ENCODE measurements at places on chromosomes 2 and 18.

GRCh38 chr2:61419129-61419528, 51.8 kb downstream of the USP34 start:
- no peak for DNase-seq

GRCh38 chr2:199847181-199847864, 3.7 kb downstream of the FTCDNL1 start:
- DNase-seq = no peak

- peak; percentile 83 for DNase-seq
Observed at GRCh38 chr2:23803264-23803964, 123.5 kb downstream of the ATAD2B start.

DNA sequence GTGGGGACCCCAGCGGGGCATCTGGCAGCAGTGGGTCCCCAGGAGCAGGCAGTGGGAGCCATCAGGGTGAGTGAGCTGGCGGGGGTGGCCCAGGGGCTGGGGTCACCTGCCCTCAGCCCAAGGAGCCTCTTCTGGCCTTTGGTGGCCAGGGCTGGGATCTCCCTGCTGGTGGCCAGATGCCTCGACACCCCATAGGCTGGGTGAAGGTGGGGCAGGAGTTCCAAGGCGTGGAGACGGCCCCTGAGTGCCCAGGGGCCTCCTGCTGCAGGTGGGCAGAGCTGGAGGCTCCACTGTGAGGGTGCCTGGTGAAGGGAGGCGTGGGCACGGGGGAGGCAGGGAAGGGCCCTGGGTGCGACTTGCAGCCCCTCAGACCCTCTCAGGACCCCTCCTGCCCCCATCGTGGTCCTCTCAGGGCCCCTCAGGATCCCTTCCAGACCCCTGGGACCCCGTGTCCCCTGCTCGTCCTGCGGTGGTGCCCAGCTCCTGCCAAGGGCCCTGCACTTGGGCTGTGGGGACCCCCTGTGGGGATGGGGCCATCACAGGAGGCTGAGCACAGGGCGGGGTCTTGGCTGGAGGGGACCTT, 5.0 kb upstream of the GPR35 start:
- DNase-seq = no peak

DNA sequence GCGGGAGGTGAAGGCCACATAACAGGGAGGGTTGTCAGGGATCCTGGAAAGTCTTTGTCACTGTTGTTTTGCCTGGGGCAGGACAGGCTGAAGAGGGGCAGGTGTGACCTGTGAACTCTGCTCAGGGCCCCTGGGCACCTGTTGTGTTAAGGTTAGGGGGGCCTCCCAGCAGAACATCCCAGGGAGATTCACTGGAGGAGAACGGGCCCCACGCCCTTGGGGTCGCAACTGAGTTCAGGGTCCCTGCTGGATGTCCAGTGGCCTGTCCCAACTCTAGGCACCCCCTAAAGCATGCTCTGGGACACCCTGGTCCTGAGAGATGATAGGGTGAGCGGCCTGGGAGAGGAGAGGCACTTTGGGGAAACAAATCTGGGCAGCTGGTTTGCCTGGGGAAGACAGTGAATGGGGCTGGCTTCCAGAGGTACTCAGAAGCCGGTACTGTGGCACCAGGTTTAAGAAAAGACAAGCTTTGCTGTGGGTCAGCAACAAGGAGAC, 22.9 kb downstream of the GPR35 start:
- no peak for DNase-seq

- DNase-seq = no peak
Observed at GRCh38 chr18:32373505-32373904, 97.2 kb downstream of the GAREM1 start.

GRCh38 chr2:112198780-112199179, 56.1 kb downstream of the ZC3H8 start:
- no peak for DNase-seq

DNA sequence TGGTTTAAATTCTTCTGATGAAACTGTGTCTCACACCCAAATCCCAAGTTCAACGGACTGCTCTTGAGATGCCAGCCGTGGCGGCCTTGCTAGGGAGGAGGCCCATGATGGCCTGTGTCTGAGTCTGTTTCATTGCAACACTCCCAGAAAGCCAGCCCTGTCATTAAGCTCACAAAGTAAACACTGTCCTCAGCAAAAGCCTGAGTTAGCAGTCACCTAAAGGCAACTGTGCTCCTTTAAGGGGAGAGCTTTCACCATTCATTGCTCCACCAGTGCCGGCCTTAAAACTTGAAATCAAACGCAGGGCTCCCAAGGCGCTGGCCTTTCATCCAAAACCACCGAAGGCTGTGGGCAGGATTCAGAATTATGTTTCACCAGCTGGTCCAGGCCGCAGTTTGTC, 42.5 kb upstream of the PPP1CB start:
- peak; percentile 28 for DNase-seq

DNA sequence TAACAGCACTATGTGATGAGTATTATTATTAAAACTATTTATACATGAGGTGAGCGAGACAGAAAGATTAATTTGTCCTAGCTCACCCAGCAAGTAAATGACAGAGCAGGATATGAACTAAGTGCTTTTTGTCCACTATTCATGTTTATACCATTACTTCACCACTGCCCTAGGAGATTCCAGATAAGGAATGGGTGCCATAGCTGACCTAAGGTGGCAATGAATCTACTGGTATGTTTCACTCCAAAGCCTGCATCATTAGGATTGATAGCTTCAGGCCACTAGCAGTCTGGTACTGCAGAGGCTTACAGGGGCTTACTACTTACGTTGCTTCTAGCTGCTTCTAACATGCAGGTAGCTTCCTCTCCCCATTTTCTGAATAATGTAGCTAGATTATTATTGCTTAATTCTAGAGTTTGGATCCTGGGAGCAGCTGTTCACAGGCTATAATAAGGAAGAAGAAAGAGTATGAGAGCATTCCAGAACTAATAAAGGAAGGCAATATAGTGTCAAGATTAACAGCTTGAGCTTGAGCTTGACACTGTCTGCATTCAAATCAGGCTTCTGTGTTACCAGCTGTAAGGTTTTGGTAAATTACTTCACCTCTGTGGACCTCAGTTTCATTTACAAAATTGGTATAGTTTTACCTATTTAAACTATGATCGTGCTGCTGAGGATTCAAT, 153.7 kb downstream of the GALNT3 start:
- DNase-seq = no peak

GRCh38 chr18:1011349-1011748, 106.7 kb downstream of the ADCYAP1 start:
- peak; percentile 43 for DNase-seq

GRCh38 chr2:10350761-10351160, 48.1 kb downstream of the HPCAL1 start:
- no peak for DNase-seq

DNA sequence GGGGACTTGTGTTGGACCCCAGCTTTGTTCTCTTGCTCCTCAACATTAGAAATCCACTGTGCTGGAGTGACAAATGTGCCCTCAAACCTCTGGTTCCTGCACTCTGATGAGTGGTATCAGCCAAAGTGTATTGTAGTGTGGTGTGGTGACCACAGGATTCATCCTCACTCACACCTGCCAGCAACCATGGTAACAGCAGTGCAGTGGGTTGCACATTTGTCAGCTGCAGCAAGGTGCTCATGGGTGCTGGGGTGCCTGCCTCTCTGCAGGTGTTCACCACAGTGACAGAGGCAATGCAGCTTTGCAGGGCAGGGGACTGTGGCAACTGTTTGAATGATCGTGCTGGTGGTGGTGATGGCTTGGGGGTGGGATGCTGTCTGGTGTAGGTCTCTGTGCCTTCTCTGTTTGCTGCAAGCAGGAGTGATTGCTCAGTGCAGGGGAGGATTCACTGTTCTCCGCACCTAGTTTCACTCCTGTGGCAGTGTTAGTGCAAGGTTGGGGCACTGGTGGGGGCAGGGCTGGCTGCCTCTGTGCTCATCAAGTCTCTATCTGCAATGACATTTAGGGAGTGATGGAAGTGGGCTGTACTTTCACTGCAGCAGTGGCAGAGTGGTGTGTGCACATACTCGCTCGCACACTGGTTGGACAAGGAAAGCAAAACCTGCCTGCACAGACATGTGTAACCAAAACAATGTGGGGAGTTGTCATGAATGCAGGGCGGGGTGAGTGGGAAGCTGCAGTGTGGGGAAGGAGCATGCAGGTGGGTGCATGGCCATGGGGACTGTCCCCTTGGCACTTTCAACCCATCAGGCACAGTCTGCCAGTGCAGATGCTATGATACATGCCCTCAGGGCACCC, 301.1 kb downstream of the PIK3C3 start:
- no peak for DNase-seq

DNA sequence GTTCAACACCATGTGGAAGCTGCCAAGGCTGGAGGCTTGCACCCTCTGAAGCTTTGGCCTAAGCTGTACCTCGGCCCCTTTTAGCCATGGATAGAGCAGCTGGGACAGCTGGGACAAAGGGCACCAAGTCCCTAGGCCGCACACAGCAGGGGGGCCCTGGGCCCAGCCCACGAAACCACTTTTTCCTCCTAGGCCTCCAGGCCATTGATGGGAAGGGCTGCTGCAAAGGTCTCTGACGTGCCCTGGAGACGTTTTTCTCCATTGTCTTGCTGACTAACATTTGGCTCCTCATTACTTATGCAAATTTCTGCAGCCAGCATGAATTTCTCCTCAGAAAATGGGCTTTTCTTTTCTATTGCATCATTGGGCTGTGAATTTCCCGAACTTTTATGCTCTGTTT, 13.7 kb downstream of the RAPGEF4 start:
- DNase-seq = no peak

DNA sequence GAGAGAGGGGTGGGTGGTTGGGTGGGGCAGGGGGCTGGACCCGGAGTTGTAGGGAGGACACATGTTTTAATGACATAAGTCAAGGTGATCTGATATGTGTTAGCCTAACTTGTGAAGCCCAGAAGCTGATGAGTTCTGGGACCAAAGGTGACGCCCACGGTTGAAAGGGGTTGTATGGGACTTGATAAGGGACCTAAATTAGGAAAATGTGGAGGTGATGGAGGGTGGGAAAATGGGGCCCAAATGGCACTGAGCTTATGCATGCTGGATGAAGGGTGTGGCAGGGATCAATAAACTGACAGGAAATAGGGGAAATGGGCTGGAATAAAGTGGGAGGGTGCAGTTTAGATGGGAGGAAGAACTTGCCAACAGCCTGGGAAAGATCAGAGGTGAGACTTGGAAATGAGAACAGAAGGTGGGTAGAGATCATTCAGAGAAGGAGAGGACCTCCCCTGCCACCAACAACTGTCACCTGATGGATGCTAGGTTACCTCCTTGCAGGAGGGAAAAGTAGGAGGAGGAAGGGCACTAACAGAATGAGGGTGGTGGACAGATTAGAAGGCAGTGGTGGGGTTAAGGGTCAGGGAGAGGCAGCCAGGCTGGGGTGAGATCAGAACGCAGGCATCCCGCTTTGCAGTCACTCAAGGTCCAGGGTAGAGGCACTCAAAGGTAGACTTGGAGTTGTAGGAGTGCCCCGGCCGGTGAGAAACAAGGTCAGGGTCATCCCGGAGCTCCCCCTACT, 15.3 kb downstream of the WNT10A start:
- DNase-seq = no peak

GRCh38 chr2:73163483-73164367, 38.6 kb upstream of the NOTO start:
- DNase-seq = peak; percentile 87

DNA sequence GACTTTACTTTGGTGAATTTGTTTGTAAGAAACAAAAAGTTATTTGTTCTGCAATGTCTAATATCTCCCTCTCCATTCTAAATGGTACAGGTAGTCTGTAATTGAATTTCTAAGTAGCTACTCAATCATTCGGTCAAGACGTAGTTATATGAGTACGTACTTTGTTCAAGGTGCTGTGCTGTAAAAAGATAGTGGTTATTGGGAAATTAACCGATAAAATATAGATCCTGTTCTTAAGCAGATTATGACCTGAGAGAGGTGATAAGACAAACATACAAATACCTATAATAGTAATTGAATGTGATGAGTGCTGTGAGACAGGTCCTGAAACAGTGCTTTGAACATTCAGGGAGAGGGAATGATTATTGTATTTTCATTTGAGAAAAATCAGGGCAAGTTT, 7.1 kb downstream of the NCOA1 start:
- no peak for DNase-seq

Measured in adipocyte (in vitro differentiated cells).